ENCODE measurements at places on chromosomes 5 and 9.

- DNase-seq: no peak
These were observed 369.0 kb downstream of the ARHGEF28 start for GRCh38 chr5:73994963-73995362.

DNA sequence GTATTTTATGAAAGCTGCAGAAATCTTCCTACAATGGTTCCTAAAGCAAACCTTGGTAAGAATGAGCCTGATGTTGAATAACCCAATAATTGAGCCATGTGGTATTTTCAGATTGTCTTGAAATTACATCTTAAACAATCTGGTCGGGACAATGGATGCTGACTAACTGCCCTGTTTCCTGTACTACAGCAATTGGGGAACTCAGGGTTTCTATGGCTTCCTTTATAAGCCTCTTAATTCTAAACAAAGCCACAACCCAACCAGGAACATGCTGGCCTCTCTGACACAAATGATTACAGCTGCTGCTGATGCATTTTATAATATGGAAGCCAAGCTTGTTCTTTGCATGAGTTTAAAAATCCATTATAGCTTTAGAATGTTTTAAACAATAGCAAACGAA, 30.2 kb downstream of the PTPN3 start:
- no peak for DNase-seq

DNA sequence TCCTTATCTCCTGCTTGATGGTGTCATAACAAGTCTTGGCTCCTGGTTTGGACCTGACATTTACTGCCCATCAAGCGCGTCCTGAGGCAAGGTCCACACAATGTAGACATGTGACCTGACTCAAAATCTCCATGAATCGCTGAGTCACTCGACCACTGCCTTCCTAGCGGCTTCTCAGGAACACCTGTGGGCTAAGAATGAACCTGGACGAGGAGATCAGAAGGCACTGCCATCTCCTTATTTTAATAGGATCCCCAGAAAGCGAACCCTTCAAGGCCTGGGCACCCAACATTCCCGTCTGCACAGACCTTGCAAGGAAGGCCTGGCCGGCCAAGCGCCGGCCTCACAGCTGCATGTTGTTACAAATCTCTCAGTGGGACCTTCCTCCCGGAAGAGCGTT, 60.6 kb upstream of the IRX1 start:
- no peak for DNase-seq

DNA sequence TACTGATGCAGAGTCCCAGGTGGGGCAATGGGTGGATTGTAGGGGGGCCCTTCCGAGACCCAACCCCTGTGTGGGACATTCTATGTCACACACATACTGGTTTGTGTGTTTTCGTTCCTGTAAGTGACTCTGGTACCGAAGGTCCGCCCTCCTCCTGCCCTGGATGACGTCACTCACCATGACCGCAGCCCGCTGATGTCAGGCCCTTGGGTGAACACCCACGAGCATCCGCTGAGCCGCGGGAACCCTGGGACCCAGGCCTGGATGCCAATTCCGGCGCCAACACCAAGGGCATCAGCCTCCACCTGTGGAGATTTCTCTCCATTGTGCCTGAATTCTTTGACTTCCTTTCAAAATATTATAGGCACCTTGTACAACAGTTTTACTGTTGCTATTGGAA, 184.3 kb downstream of the MTRR start:
- no peak for DNase-seq

- DNase-seq: no peak
These were observed 527.8 kb downstream of the KCTD16 start for GRCh38 chr5:144698484-144698883.
